ENCODE measurements at places on chromosomes 12 and 14. TPM values are rescaled to one million over a fixed set of nuclear protein-coding genes. Genes with fewer than 3 reads are reported as not detected.
A peak's percentile ranks its signal among the peaks of the same experiment; 100 is the strongest.

ACADS gene
- total RNA-seq = 36.3 TPM

DNA sequence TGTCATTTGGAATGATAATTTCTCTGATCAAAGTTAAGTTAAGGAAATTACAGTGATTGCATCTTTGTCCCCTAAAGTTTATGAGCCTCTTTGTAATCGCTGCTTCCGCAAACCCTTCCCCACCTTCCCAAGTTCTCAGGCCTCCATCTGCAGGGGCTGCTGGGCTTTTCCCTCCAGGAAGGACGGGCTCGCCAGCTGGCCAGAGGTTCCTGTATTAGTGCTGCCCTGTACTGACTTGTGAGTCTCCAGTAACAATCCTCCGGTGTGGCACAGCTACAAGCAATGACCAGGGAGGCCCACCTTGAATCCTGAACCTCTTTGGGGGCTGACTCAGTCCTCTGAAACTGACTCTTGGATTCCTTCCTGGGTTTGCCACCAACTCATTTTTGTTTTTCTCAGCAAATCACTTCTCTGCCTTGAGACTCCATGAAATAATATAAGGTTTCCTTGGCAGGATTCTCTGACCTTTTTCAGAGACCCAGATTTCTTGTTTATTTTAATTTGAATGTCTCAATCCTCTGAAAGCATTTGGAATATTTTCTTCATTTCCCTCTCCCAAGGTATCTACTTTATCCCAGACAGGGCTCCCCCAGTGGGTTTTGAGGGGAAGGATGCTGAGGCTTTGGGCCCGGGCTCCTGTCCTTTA is 398.6 kb downstream of the ZFP36L1 start:
- no peak for DNase-seq

GRCh38 chr12:120639771-120640721 is at the start of gene CABP1:
Gene CABP1, plus strand, starts transcription at chr12:120640626. Its CDS starts 60 bp downstream, at chr12:120640686.
- DNase-seq = no peak

NXPH4 gene
- total RNA-seq = not detected

GRCh38 chr14:41397926-41398325 is 208.8 kb upstream of the LRFN5 start:
- DNase-seq = no peak

- no peak for DNase-seq
Measured at GRCh38 chr14:106564058-106564643, 1037.8 kb downstream of the TMEM121 start.

- DNase-seq = no peak
Measured at GRCh38 chr14:52154992-52155650, 86.3 kb upstream of the NID2 start.

DNA sequence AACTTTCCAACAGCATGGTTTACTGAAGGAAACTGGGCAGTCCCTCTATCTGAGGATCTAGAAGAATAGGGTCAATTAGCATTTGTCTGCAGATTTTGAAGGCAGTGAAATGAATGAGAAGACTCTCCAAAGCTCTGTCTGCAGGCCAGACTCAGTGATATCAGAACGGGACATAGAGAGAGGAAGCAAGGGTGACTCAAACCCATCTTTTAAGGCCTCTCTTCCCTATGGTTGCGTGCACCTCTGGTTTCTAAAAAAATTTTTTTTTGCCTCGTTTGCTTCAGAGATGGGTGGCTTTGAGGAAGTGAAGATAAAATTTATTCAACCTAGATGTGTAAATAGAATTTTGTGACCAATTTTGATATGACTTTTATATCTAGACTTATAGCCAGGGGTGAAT is 71.9 kb upstream of the HOXC13 start:
- no peak for DNase-seq

GRCh38 chr12:47889040-47889439 is 15.8 kb downstream of the VDR start:
- no peak for DNase-seq

- no peak for DNase-seq
Measured at GRCh38 chr12:132106921-132107320, 37.2 kb downstream of the DDX51 start.

RNF31 gene
- 67.2 TPM for total RNA-seq

SLC4A8 gene
- total RNA-seq = 1.9 TPM

GRCh38 chr12:57734591-57734990 is 4.0 kb downstream of the AGAP2 start:
- no peak for DNase-seq

ST8SIA1 gene
- 2.4 TPM for total RNA-seq

GRCh38 chr12:94165138-94165537 is 16.8 kb downstream of the PLXNC1 start:
- no peak for DNase-seq

BIN2 gene
- total RNA-seq = 5.1 TPM

TNS2 gene
- total RNA-seq = 653 TPM

DNA sequence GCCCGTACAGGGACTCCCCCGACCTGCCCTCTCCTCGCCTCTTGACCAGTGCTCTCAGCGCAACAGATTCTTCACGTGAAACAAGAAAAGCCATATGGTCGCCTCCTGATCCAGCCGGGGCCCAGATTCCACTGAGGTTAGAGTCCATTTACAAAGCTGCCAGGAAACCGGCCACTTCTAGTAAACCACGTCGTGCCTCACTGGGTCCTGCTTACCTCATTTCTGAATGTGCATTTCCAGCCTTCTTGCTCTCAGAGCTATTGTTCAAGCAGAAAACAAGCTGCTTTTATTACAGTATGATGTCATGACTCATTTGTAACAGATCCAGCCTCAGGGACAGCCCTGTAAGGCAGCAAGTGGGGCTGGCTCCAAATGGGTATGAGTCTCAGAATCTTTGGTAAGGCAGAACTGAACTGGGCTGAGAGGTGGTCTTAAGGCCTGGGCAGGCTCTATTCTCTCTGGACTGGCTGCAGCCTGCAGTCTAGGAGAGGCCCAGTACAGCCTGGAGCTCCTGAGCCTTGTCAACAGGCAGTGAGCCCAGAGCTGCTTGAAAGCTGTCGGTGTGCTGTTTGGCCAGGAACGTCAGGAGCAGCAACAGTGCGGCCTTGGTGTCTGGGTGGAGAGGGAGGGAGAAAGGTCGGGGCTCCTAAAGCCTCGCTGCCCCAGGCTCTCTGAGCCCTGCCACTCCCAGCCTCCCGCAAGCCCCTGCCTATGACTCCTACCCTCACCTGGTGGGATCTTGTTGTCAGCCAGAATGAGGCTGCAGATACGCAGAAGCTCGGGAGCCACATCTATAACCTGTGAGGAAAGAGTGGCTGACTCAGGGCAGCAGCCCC is 8.3 kb downstream of the REC8 start:
- DNase-seq = no peak

NUAK1 gene
- 32.0 TPM for total RNA-seq

- DNase-seq = no peak
Measured at GRCh38 chr14:94122438-94122837, 7.0 kb downstream of the IFI27L2 start.

DNA sequence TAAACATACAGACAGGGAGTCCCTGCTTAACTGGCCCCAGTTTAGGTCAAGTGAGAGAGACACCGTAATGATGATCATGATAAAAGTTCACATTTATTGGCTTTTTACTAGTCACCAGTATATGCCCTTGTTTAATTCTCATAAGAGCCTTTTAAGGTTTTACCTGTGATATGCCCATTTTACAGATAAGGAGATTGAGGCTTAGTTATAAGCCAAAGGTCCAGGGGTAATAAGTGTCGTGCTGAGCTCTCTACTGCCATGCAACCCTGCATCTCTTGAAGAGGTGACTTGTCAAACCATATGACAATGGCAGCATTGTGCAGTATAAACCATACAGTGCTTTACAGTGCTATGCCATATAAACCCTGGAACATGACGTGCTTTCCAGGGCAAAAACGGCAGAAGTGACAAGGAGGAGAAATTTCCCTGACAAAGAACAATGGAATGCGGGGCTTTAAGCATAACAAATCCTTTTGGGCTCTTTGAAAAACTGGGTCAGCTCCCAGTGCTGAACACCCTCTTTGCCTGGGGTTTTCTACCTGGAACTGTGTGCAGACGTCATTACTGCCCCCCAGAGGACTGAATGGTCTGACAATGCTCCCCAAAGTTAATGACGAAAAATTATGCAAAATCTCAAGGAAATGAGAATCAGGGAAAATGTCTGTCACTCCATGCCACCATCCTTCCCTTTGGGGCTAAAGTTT is 59.7 kb upstream of the C14orf132 start:
- DNase-seq = no peak

SMIM41 gene
- 28.0 TPM for total RNA-seq

DNA sequence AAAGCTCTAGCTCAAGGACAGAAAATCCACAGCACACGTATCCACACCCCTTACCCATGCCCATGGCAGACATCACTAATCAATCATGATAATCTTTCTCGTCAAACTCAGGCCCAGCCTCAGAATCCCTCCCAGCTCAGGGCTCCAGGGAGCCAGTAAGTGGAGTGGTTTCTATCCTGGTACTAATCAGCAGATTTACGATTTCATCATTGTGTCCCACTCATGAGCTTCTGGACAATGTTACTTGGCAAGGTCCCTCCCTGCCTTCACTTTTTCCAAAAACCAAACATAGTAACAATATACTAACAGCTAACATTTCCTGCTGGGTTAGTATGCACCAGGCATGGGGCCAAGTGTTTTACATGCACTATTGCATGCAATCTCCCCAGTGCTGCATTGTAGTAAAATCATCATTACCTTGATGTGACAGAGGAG is 45.8 kb upstream of the NCOR2 start:
- no peak for DNase-seq

TROAP gene
- 3.1 TPM for total RNA-seq

DNA sequence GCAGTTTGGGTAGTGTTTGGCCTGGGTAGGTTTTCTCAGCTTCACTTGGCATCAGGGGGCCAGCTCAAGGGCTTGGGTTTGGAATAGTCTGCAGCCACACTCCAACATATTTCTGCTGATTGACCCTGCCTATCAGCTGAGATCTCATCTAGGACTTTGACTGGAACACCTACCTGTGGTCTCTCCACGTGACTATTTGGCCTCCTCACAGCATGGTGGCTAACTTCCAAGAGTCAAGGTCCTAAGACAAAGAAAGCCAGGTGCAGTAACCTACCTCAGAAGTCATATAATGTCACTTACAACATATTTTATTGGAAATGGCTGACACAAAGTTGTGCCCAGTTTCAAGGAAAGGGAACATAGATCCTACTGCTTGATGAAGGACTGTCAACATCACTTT is 481.0 kb downstream of the EGLN3 start:
- no peak for DNase-seq

LMNTD1 gene
- not detected for total RNA-seq

ACSM4 gene
- not detected for total RNA-seq

- peak; percentile 41 for DNase-seq
Measured at GRCh38 chr12:56079723-56080555, at the start of gene ERBB3. Gene ERBB3, plus strand, starts transcription at chr12:56080165. Its CDS starts 136 bp downstream, at chr12:56080301.

KIF5A gene
- 3.6 TPM for total RNA-seq

- DNase-seq = no peak
Measured at GRCh38 chr12:6699259-6699988, 1.2 kb downstream of the PIANP start.

DNA sequence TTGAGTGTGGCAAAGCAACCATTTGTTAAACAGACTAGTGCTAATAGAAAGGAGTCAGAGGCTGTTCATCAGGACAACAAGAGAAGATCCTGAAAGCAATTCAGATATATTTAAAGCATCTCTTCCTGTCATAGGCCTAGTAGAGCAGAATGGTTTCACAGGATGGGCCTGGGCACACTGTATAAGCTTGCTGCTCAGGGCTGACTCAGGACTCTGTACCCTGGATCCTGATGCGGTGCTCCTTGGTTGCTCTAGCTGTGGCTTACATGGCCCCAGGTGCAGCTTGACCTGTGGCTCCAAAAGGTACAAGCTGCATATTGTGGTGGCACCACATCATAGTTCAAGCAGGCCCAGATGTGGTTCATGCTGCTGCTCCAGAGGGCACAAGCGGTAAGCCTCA is 313.4 kb downstream of the ETNK1 start:
- no peak for DNase-seq

- no peak for DNase-seq
Measured at GRCh38 chr12:53328043-53328435, 6.6 kb upstream of the AAAS start.

DNA sequence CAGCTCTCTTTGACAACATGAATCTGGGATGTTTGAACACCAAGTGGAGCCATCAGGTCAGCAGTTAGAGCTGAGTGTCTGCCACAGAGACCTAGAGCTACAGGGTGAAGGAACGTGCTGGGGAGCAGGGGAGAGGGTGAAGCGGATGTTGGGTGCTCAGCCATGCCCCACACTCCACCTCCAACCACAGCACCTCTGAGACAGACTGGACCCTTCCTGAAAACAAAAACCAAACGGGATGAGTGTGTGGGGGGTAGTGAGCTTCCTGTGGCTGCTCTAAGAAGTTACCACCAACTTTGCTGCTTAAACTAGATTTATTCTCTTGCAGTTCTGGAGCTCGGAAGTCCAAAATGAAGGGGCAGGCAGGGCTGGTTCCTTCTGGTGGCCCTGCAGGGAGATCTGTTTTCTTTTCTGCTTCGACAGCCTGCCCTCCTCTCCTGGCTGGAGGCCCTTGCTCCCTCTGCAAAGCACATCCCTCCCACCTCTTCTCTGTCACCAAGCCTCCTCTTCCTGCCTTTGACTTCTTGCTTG is 5.6 kb upstream of the GOLGA3 start:
- DNase-seq = no peak

CLEC7A gene
- total RNA-seq = 6.5 TPM

C12orf50 gene
- total RNA-seq = not detected

GPRC5D gene
- not detected for total RNA-seq

GRCh38 chr14:77120771-77121743 is 20.5 kb downstream of the ZDHHC22 start:
- DNase-seq = no peak

DNA sequence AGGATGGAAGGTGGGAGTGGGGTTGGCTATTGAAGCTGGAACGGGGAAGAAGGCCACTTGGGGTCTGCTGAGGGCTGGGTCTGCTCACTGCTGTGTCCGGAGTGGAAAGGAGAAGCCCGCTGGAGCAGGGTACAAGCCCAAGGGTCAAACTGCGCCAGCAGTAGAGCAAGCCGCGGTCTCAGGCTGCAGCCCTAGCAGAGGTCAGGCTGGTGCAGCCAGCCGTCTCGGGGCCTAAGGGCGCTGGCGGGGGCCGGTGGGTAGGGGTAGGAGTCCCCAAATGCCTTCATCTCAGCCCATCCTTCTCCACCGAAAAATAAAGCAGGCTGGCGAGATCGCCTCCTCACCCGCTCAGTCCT is 718 bp upstream of the JDP2 start:
- no peak for DNase-seq

- DNase-seq = no peak
Measured at GRCh38 chr12:118064608-118065007, 3.6 kb upstream of the WSB2 start.

DNA sequence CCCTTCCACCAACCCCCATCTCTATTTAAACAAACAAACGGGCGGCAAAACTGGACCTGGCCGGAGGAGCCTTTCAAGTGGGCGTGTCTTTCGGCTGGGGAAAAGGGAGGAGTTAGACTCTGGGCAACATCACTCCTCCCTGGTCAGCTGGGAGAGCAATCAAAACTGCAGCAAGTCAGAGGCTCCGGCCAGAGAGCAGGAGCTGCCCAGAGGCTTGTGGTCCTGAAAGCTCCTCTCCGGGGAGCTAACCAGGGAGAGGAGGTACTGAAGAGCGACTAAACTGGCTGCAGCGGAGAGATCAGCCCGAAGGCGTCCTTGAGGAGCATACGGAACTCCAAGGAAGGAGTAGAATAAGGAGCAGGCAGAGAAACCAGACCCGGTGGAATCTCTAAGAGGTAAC is at the start of gene NEUROD4:
TSS of gene NEUROD4 (plus strand) at position 191 of the 400 bp plus-strand sequence. CDS start 6,466 bp downstream, outside the sequence.
- no peak for DNase-seq

GRCh38 chr14:22252686-22253085 is 336.3 kb downstream of the DAD1 start:
- DNase-seq = no peak

All from tibial nerve (tissue), 4 donors.